ENCODE measurements at places on chromosomes 7 and 10.

DNA sequence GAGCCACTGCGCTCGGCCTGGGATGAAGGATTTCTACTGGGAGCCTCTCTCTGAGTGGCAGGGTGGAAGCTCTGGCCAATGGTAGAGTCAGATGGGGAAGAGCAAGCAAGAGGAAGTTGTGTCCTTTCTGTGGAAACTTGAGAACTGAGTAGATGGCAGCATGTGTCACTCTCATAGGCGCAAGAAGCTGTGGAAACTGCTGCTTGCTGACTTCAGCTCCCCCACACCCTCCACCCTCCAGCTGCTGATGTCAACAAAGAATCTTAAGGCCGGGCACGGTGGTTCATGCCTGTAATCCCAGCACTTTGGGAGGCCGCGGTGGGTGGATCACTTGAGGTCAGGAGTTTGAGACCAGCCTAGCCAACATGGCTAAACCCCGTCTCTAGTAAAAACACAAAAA, 39.8 kb upstream of the SRGN start:
- no peak for DNase-seq

DNA sequence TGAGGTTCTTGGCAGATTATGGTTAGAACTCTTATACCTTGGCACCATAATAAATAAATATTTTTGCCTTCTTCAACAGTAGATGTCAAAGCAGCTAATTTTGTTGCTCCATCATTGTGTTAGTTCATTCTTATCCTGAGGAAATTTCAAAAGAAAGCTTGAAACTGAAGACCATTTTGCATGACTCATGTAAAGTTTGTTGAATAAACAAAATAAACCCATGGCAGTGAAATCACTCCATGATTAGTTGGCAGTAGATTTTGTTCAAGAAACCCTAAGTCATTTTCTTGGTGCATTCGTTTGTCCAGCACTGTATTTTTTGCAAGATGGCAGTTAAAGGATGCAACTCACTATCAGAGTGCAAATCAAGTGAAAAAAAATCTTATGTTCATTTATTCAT, 91.6 kb downstream of the HECW1 start:
- DNase-seq = no peak

GRCh38 chr10:73848821-73849489, 25.4 kb downstream of the CAMK2G start:
- DNase-seq = peak; percentile 23

- DNase-seq = no peak
Observed at GRCh38 chr10:125001313-125002046, 59.6 kb downstream of the ZRANB1 start.

DNA sequence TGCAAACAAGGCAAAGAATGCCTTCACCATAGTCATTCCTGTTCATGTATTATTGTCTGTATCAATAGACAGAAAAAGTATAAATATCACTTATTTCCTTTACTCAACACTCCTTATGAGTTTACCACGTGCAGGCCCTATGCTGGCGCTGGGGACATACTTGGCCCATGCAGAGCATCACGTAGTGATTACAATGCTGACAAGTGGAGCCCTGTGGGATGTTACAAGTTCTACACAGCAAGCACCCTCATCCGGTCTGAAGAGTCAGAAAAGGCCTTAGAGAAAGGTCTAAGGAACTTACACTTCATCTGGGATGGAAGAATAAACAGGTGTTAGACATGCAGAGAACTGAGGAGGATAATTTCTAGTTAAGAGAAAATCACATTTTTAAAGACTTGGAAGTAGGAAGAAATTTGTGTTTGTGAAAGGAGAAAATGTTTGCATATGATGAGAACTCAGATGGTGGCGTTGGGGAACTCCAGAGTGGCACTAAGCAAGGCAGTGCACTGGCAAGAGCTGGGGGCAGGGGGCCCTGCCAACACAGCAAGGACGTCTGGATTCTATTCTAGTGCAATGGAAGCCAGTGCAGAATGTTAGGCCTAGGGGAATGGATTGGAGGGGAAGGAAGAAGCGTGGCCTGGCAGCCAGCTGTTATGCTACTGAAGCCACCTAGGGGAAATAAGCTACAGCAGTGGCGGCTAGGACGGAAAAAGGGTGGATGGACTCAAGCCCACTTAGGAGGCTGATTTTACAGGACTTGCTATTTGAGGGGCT, 116.2 kb downstream of the ELMO1 start:
- no peak for DNase-seq

GRCh38 chr10:122515588-122516231, 44.8 kb upstream of the DMBT1 start:
- DNase-seq = no peak

DNA sequence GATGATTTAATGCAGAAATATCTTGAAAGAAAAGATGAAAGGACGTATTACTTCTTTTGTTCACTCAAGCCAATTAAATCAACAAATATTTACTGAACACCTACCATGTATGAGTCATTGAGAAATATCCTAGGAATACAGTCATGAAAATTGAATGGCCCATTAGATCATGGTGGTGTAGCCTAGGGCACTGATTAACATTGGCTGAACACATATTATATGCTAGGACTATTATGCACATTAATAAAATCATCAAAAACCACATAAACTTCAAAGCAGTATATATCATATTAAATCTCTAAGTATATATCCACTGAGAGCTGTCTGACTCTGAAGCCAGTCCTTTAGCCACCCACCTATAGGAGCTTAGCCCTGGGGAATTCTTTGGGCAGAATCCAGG, 41.8 kb downstream of the FAM204A start:
- no peak for DNase-seq

- no peak for DNase-seq
Observed at GRCh38 chr7:128347647-128348097, 4.0 kb upstream of the RBM28 start.

DNA sequence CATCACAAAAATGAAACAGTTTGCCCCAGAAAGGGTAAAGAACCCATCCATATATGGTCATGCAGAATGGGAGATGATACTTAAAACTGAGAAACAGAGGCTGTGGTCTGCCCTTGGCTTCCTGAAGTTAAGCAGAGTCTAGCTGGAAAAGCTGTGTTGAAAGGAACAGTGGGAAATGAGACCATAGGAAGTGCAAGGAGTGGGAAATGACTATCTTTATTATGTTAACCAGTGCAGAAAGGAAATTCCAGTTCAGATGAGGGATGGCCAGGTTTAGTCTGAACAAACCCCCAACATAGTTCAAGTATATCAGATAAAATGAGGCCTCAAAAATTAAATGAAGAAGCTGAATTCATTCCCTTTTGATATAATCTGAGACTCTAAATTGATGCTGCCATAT, 112.2 kb upstream of the TARP start:
- DNase-seq = no peak

- DNase-seq = no peak
Observed at GRCh38 chr7:29224726-29225125, 30.2 kb downstream of the CHN2 start.

DNA sequence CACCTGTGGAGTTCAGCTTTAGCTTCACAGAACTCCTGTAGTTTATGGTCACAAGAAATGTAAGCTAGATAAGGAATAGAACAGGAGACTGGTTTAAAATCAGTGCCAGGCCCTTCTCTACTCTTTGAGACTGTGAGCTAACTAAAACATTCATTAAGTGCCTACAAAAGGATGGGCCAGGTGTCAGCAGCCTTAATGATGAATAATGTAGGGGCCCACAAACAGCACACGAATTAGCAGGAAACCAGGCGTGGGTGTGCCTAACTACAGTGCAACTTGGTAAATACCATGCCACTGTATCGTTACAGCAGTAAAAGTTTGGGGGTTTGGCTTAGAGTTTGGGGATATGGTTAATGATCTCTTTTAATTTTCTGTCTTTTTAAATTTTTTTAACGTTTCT, 6.1 kb upstream of the ABLIM1 start:
- DNase-seq = no peak

GRCh38 chr10:11424456-11425295, 186.8 kb downstream of the USP6NL start:
- no peak for DNase-seq

GRCh38 chr10:28561531-28561930, 28.6 kb downstream of the WAC start:
- DNase-seq = no peak

DNA sequence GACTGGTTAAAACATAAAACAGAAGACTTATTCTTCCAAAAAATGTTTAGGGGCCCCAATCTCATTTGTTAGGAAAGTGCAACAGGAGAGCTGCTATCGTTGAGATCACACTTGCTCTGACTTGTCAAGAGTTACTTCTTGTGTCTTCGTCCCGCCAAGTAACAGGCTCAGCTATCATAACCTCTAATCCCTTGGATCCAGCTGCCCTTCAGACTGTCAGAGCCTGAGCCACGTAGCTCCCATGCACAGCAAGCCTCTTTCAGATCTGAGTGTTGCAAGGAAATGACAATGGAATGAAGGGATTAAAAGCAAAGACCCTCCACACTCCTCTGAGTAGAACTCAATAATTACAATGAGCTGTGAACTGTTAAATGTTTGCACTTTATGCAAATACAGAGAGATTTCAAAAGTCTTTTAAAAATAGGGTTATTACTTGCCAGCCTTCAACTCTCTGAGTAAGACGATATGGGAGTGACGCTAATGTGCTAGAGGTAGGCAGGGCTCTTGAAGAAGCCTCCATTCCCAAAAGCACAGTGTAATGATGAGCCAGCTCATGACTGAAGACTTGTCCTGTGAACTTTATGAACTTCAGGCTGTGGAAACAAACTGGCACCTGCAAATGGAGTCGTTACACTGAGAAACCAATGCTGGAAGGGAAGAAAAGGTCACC, 28.4 kb upstream of the CDK13 start:
- DNase-seq = no peak

- DNase-seq = no peak
Observed at GRCh38 chr10:43942096-43942850, 293.6 kb upstream of the ZNF32 start.

- no peak for DNase-seq
Observed at GRCh38 chr7:53604201-53604600, 568.8 kb downstream of the POM121L12 start.

DNA sequence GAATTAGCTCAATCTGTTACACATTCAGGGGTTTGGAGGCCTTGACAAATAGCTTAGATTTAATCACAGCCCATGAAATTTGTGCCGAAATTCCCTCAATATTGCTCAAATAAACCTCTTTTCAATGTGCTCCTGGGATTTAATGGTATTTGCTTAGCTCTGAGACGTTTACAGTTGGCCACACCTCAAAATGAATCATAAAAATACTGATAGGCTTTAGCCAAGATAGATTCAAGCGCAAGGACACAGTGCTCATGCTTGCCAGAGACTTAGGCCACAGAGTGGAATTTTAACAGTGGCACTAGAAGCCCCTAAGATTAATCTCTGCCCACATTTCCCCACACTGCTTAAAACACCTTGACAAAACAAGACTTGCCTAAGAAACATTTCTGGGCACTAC, 2.3 kb upstream of the SEMA3C start:
- DNase-seq = no peak

- DNase-seq = no peak
Observed at GRCh38 chr10:6977398-6978186, 397.5 kb upstream of the PRKCQ start.

- DNase-seq = no peak
Observed at GRCh38 chr7:159000859-159001435, 143.7 kb downstream of the VIPR2 start.

- DNase-seq = no peak
Observed at GRCh38 chr7:95297041-95297440, 27.3 kb downstream of the PON1 start.

DNA sequence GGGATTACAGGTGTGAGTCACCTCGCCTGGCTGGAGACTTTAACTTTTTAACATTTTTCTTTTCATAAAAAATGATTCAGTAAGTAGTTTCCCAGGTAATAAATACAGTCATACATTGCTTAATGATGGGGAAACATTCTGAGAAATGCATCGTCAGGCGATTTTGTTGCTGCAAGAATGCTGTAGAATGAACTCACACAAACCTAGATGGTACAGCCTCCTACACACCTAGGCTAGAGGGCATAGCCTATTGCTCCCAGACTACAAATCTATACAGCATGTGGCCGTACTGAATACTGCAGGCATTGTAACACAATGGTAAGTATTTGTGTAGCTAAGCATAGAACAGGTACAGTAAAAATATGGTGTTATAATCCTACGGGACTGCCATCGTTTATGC, 108.5 kb upstream of the SFMBT2 start:
- no peak for DNase-seq

- no peak for DNase-seq
Observed at GRCh38 chr7:130349911-130350782, 5.5 kb downstream of the CPA5 start.

DNA sequence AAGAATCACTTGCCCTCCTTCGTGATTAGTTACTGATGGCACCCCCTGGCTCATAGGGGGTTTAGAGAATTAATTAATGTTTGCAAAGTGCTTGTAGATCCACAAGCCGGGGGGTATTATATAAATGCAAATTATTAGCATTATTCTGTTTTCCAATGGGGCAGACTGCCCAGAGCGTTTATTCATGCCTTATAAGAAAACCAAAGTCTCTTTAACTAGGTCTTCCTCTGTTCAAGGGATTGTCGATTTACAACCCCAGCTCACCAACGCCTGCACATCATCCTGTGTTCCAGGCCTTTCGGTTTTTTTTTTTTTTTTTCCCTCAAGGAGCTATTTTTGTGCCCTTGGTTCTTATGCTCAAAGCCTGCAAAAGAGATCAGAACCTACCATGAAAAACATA, 630.7 kb downstream of the PARD3 start:
- no peak for DNase-seq

- DNase-seq = peak; percentile 97
Observed at GRCh38 chr7:108442039-108442568, 14.1 kb downstream of the NRCAM start.

GRCh38 chr7:111749625-111750024, 187.3 kb upstream of the IMMP2L start:
- no peak for DNase-seq

DNA sequence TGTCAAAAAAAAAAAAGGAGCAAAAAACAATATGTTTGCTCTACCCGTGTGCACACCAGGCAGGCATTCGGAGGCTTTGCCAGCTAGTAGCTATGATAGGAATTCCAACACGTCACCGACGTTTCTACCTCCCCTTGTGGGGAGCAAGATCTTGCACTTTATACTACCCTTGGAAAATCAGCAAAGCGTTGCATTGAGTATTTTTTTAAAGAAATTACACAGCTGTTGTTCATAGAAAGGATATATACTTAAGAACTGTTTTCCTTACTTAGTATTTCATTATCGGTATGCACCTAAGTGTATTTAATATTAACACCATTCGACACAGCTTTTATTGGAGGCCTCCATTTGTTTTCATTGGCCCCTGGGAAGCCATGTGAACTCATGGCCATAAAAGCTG, 159.9 kb upstream of the MGMT start:
- no peak for DNase-seq

DNA sequence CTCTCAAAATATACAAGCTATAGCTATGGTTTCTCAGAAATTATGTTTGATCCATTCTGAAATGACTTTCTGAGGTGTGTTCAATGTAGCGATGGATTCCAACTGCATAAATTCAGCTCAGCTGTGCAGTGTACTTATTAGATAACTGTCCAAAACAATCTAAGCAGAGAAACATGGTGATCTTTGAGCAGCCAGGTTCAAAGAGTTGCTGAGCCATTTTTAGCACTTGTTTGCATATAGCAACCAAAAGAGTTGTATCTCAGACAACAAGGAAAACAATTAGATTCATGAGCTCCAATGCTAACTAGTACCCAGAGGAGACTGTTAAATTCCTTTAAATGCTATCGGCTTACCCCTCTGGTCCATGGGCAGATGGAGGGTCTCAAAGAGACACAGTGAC, 15.9 kb upstream of the KCNIP2 start:
- DNase-seq = no peak

GRCh38 chr7:56007891-56008290, 43.4 kb downstream of the PSPH start:
- no peak for DNase-seq

All from NCI-H2029 (cell line).